ENCODE measurements at places on chromosomes 6 and 20.

DNA sequence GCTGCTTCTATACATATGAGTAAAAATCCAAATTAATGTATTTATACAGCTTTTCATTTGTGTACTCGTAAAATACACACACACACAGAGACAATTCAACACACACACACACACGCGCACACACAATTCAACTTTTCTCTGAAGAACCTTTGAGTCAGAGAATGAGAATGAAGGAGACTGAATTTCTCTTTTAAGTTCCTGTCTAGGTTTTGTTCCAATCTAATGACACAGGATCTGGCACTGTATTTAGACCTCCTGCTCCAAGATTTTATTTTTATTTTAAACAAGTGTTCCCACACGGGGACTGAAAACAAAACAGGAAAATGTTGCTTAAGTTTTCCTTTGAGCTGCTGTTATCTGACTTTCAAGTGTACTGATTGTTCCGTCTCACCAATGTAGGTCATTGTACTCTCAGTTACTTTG lies 250.8 kb downstream of the LAMA2 start:
- DNase-seq = no peak

DNA sequence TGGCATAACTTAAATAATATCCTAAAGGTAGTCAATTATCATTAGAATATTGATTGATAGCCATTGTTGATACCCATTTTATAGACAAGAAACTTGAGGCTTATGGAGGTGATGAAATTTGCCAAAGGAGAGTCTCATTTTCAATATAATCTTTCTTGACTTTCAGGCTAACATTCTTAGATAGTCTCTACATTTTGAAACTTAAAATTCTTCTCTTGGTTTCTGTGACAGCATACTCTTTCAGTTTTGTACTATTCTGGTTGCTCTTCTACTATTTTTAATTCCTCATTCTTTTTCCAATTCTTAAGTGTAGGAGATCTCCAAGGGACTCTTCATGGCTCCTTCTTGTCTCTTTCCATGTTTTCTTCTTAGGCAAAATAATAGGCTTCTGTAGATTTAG lies 3.7 kb upstream of the SH3BGRL2 start:
- DNase-seq = no peak

- DNase-seq = peak; percentile 51
These were observed 91.7 kb downstream of the GJA10 start for GRCh38 chr6:89985751-89986493.

DNA sequence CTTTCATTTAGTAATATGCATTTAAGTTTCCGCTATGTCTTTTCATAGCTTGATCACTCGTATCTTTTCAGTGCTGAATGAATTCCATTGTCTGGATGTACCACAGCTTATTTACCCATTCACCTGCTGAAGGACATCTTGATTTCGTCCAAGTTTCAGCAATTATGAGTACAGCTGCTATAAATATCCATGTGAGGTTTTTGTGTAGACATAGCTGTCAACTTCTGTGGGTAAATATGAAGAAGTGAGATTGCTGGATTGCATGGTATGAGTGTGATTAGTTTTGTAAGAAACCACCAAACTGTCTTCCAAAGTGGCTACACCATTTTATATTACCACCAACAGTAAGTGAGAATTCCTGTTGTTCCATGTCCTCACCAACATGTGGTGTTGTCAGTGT lies 79.2 kb upstream of the STMND1 start:
- DNase-seq = no peak

- DNase-seq = peak; percentile 29
These were observed 15.4 kb downstream of the IGF2R start for GRCh38 chr6:159984268-159984786.

- no peak for DNase-seq
These were observed 134.0 kb downstream of the GJA10 start for GRCh38 chr6:90028066-90028778.

DNA sequence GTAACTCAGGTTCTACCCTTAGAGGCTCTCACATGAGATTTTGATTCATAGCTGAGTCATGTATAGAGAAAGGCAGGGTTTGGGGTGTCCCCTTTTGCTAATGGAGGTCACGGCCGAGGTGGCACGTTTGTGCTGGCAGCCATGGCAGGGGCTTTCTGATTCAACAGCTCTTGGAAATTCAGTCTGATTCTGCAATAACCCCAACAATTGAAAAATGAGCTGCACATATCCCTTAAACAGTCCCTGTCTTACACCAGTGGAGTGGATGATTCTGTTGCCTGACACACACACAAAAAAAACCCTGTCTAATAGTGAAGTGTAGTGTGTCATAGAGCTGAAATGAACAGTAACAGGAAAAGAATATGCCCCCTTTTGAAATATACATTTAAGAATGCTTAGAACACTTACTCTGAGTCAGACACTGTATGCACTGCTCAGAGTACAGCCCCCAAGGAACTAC lies 40.4 kb upstream of the ARG1 start:
- no peak for DNase-seq

DNA sequence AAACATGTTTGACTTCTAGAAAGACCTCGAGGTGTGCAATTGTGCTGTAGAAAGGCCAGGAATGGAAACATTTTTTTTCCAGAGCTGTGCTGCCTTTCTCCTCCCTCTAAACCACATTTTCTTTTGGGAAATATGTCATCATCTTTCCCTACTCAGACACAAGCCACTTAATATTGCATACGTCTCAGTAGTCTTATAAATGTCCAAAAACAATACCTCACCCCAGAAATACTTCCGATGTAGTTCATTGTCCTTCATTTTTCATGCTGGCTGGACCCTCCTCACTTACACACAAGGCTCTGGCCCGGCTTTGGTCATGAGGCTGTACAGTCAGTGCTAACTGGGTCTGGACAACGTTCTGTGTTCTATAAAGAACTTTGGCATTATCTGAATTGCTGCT lies 126.4 kb downstream of the SCML4 start:
- DNase-seq = no peak

DNA sequence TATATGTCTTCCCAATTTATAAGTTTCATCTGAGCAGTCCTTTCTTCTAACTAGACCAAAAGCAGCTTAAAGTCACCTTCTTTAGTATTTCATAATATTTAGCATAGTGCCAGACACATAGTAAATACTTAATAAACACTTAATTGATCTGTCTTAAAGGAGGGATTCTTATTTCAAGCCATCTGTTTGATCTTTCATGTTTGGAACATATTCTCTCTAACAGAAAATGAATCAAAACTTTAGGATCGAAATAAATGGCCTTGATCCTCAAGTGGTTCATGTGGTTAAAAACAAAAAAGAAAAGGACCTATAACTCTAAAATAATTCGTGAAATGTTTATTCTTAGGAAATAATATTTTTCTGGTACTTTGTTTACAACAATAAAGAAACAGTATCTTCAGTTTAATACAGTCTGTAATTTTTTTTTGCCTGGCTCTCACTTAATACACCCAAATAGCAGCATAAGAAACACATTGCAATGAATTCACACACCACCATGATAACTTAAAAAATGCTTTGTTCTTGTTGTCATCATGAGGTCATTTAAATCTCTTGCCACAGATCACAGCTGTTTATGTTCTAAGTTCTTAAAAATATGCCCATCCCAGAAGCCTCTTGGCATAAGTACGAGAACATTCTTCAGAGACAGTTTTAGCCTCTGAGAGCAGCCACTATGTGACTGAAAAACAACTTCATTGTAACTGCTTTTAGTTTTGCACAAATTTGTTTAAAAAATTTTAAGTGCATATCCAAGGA lies 48.1 kb downstream of the ESF1 start:
- no peak for DNase-seq

DNA sequence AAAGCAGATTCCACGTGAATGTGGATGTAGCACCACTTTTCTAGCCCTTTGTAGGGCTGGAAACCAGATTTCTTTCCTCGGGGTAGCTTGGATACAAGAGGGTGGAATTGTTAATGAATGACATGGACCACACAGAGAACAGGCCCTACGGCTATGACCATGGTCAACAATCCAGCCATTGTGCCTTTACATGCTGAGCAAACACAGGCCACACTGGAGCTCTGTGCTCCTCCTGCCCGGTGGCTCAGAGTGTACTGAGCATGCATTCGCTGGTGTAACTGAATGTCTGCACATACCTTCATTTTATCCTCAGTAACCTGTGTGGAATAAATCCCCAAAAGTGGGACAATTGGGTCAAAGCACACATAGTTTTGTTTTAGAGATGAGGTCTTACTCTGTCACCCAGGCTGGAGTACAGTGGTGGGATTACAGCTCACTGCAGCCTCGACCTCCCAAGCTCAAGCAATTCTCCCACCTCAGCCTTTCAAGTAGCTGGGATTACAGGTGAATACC lies 32.8 kb downstream of the LRP11 start:
- no peak for DNase-seq

- DNase-seq = no peak
These were observed 29.8 kb downstream of the TPD52L1 start for GRCh38 chr6:125183391-125183790.

DNA sequence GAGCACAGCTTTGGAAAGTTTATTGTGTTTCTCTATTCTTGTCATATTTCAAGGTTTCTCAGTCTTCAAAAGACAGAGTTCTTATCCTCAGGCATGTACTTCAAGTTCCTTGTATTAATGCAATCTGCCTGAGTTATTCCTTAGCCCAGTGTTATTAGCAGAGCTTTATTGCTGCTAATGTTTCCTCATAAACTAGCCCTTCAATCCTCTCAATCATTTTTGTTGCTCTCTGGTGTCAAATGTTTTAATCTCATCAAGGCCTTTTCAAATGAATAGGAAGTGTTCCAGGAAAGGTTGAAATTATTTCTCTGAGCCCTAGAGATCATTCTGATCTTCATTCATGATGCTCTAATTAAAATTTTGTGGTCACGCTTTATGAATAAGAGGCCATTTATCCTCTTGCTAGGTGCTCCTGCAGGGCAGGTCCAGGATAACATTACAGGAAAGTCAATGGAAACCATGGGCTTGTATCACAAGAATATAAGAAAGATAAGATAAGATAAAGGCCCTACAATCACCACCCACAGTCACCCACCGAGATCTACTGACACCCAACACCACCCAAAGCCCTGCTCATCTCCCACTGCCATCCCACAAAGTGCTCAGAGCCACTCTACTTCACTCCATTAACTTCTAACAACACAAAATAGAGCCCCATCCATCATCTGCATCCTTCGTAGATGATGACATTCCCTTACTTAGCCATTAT lies 125.9 kb downstream of the COL9A1 start:
- DNase-seq = no peak

DNA sequence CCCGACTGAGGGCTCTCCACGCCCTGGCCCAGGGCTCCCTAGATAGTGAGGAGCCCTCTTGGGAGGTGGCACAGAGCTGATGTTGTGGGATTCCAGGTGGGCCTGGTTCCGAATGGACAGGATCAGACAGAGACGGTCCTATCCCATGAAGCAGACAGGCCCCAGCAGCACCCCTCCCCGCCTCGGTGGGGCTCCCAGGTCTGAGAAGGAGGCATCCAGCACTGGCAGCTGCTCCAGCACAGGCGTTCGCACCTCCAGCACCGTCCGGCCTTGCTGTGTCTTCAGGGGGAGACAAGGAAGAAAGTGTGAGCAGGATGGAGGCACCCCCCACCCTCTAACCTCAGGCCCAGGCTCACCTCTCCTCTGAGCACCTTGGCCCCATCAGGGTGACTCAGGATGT lies 28.7 kb downstream of the COL11A2 start:
- DNase-seq = no peak

DNA sequence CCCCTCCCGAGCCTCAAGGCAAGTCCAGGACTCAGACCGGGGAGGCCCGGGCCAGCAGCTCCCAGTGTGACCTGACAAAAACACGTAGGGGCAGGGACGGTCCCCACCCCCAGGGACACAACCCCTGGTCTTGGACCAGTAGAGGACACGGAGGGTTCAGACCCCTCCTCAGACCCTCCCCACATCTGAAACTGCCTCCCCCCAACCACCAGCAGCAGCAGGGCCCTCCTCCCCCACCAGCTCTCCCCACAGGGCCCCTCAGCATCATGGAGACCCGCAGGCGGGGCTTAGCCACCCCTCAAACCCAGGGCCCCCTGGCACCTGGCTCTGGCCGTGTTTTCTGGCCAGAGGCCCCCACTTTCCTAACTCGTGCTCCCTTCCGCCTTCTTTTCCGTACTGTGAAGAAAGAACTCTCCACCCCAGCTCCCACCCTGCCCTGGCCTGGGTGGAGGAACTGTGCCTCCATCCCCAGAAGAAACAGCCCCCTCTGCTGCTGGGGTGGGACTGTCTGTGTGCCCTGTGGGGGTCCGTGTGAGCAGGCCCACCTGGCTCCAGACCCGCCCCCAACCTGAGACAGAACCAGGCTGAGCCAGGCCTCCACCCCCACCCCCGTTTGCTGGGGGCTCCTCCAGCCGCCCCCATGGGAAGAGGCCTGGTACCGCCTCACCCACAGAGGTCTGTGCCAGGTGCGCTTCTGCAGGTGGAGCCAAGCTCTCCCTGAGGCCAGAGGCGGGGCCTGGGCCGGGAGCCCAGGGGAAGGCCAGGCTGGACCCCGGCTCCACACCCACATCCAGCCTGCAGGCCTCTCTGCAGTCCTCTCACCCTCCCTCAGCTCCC lies 39.0 kb upstream of the MDFI start:
- no peak for DNase-seq

GRCh38 chr20:40848526-40848925 lies 159.5 kb upstream of the MAFB start:
- DNase-seq = no peak

GRCh38 chr6:21149470-21149869 lies 444.1 kb upstream of the SOX4 start:
- no peak for DNase-seq

GRCh38 chr20:48787861-48788375 lies 39.9 kb downstream of the PREX1 start:
- peak; percentile 37 for DNase-seq

DNA sequence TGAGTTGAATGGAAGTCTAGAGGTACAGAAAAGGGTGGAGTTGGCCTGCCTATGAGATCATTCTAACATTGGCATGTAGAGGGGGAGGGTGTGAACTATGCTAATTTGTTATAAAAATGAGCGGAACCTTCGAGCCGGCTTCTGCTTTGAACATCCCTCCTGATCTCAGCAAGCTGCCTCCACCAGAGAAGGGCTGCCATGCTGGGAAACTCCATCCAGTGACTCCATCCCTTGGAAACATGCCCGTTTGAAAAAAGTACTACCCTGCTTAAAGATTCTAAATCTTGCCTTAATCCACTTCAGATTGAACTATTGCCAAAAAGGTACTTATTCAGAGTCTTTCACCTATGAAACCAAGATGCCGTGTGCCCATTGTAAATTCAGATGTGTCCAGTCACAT lies 43.6 kb upstream of the TMEM170B start:
- DNase-seq = no peak

- no peak for DNase-seq
These were observed 93.3 kb downstream of the SESN1 start for GRCh38 chr6:109001291-109001894.
